ENCODE measurements at places on chromosomes 2 and 18.
A peak's percentile ranks its signal among the peaks of the same experiment; 100 is the strongest.

DNA sequence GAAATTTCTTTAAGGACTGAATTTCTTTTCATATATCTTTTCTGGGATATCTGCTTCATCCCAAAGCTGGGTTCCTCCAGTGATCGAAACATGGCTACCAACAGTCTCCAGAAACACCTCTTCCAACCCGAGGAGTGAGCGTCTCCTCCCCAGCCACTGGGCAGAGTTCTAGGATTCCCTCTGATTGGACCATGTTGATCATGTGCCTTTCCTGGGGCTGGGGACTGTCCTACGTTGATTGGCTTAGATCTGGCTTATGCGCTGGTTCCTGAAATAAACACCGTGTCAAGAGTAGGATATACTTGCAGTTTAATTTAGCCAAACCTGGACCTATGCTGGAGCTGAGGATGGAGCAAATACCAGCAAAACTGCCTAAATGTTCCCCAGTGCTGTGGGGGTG is 55.5 kb upstream of the SLC16A14 start:
- DNase-seq, result no peak

- DNase-seq, result no peak
Measured at GRCh38 chr2:45888167-45888566, 236.7 kb downstream of the PRKCE start.

- DNase-seq, result no peak
Measured at GRCh38 chr2:46525522-46526155, 46.3 kb downstream of the TMEM247 start.

GRCh38 chr2:98936353-98937351 is 627 bp upstream of the CRACDL start:
- peak; percentile 34 for DNase-seq

DNA sequence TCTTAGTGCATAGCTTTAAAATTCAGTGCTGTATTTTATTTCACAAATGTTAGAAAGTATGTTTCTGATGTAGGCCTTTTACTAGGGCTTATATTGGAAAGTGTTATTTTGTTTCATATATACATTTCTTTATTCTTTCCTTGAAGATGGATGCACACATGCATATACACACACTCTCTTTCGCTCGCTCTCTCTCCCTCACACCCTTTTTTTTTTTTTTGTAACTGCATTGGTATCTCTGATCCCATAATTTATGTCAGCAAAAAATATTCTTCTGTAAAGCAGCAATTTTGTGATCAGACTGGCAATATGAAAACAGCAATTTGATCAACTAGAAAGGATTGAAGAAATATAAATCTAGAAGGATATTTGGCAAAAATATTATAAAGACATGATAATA is 2.0 kb downstream of the MBD5 start:
- DNase-seq, result no peak

DNA sequence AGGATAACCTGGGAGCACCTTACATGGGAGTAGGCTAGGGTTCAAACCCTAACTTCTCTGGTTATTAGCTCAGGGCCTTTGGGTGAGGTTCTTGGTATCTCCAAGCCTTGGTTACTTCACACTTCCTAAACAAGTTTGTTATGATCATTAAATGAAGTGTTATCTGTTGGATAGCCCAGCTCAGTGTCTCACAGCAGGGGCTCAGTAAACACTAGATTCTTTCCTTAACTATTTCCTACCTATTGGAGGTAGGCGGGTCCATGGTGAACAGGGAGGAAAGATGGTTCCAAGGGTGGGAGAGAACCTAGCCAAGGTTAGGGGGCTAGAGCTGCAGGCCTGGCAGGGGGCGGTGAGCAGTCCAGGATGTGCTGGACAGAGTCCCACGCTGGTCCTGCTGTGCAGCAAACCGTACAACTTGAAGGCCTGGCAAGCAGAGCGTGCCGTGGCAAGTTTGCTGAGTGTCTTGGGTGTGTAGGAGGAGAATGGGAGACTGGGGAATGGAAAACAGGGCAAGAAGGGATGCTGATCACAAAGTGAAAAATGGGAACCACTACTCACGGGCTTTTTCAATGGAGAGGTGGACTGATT is 259.1 kb downstream of the PRKCE start:
- DNase-seq, result no peak

Data from DMS79 treated with DMSO at 0.1 percent for 48 hours (cell line).